ENCODE measurements at places on chromosomes 11 and 22.

DNA sequence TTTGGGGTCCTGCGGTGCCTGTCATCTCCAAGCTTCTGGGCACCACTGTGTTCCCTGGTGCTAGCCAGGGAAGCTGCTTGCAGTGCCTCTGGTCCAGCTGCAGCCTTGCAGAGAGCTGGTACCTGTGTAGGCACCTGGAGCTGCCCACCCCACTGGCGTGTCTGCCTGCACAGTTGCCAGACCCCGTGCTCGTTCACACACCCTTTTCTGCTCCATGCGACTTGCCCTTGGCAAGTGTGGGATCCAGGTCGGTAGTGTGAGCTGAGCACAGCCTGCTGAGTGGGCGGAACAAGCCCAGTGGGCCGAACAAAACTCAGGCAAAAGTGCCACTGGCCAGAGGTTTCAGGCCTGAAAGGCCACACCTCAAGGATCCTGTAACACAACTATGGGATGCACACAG lies 146.5 kb upstream of the MTMR2 start:
- no peak for DNase-seq

DNA sequence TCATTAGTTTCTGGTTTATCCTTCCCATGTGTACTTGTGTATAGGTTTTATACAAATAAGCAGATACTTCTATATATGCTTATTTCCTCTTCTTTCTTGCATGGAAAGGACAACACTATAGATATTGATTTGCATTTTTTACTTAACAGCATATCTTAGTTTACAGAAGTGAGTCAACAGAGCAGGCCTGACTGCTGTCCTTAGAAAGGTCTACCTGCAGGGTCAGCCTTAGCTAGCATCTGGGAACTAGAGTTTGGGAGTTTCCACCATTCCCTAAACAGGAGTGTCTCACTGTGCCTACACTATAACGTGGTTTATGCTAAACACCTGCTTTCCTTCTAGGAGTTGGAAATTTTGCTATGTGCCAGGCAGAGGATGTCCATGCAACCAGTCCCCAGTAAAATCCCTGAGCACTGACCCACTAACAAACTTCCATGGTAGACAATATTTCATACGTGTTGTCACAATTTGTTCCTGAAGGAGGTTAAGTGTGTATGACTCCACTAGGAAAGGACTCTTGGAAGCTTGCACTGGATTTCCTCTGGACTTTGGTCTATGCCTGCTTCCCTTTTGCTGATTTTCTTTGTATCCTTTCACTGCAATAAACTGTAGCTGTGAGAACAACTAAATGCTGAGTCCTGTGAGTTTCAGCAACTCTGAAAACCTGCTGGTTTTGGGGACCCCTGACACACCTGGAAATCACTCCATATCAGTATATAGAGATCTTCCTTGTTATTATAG lies 17.7 kb downstream of the PRR14L start:
- DNase-seq = no peak

GRCh38 chr11:32400670-32401369 lies 34.5 kb downstream of the WT1 start:
- no peak for DNase-seq

- no peak for DNase-seq
Observed at GRCh38 chr11:111573821-111574249, 28.4 kb upstream of the SIK2 start.

DNA sequence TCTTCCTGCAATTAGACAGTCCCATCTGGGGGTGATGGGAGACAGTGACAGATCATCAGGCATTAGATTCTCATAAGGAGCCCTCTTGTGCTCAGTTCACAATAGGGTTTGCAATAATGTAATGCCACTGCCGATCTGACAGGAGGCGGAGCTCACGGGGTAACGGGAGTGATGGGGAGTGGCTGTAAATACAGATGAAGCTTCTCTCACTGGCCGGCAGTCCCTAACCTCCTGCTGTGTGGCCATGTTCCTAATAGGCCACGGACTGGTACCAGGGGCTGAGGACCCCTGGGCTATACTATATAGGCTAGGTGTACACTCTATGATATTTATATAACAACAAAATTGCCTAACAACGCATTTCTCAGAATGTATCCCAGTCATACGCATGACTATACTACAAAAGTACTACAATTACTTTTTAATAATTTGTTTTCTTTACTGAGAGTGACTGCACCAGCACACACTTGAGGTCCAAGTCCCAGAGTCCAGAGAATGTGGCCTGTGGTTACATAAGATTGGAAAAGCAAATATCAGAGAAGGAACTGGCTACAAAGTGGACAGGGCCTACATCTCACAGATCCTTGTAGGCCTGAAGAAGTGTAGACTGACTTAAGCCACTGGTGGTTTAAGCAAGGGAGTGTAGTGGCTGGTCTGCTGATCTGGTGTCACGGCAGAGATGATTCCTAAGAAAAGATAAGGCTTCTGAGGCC lies 200.0 kb downstream of the LARGE1 start:
- DNase-seq = no peak

DNA sequence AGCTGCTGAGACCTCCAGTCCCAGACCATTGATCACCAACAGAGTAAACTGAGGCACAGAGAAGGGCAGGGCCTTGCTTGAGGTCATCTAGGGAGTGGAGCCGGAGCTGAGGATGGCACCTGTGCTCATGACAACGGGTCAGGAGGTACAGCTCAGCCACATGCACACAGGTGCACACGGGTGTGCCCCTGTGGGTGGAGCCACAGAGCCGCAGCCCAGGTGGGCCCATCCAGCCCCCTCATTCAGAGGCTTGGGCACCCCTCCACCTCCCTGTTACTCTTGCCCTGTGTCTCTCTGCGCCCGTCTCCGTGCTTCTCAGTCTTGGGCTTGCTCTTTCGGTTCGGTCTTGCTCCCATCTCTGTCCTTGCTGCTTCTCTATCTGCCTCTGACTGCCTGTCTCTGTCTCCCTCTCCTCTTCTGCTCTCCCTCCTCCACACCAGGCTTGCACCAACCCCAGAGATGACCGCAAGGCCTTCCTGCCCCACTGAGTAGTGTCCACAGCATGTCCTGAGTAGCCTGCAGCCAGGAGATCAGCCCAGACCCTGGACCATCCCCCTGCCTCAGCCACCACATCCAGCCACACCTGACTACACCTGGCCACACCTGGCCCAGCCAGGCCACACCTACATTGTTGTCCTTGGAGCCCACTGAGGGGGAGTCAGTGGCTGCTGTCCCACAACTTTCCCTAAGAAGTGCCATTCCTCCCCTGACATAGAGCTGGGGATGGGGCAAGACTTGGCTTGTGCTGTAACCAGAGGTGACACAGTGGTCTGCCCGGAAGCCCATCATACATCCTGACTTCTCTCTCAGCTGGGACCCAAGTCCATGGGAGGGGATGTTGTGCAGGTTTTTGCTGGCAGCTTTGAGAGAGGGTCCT lies 39.3 kb upstream of the CRYBB3 start:
- no peak for DNase-seq

DNA sequence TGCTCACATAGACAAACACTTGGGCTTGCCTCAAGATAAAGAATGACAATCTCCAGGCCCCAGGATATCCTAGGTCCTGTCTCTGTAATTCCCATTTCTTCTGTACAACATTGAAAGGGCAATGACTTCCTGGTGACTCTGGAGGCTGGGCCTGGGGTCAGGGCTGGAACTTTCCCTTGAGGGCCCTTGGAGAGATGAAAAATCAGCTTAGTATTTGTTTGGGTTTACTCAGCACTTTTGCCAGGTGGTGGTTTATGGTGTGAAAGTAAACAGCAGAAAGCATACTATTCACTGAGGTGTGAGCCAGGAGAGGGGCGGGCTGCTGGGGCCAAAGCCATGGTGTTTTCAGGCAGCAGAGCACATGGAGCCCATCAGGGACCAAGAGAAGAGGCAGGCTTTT lies 214.7 kb upstream of the NARS2 start:
- no peak for DNase-seq

DNA sequence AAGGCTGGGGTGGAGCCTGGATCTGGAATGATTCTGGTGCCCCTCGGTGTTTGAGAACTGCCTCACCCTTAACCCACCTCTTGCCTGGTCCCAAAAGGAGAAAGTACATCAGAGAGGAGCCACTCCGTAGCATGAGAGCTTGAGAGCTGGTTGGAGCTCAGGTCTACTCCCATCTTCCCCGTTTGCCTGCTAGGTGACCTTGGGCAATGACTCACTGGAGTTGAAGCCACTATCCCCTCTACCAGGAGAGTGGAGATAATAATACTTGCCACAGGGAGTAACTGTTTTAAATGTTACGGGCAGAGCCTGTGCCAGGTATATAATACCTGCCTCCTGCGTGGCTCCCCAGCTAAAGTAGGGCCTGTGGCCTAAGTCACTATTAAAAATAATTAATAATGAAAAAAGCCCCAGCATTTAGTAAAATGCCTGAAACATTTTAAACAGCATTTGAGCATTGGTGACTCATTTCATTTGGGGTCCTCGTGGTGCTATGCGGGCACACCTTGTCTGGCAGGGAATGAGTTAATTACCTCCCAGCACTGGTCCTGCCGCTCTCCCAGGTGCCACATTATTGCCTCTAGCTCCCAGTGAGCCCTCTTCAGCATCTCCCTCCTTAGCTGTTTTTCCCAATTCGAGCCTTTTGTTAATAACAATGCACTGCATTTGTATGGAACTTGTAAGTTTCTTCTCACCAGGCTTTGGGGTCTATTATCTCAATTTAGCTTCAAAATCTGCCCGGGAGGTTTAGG lies 22.5 kb downstream of the CYTH4 start:
- DNase-seq = no peak

GRCh38 chr11:35250621-35251020 lies 111.7 kb downstream of the CD44 start:
- DNase-seq = no peak

DNA sequence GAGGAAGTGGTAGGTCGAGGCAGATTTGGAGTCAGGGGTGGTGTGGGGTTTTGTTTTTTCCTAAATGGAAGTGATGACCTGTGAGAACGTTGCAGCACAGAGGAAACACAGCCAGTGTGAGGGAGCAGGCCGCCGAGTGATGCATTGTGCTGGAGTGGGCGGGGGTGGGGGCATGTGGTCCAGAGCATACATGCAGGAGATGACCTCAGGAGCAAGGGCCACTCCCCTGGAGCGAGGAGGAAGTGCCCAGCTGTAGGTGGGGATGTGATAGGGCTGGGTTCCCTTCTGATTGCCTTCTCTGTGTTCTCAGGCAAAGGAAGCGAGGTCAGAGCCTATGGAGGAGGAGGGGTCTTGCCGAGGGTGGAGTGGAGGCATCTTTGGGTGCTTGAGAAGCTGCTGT lies 81.4 kb downstream of the PPP6R3 start:
- DNase-seq = no peak

DNA sequence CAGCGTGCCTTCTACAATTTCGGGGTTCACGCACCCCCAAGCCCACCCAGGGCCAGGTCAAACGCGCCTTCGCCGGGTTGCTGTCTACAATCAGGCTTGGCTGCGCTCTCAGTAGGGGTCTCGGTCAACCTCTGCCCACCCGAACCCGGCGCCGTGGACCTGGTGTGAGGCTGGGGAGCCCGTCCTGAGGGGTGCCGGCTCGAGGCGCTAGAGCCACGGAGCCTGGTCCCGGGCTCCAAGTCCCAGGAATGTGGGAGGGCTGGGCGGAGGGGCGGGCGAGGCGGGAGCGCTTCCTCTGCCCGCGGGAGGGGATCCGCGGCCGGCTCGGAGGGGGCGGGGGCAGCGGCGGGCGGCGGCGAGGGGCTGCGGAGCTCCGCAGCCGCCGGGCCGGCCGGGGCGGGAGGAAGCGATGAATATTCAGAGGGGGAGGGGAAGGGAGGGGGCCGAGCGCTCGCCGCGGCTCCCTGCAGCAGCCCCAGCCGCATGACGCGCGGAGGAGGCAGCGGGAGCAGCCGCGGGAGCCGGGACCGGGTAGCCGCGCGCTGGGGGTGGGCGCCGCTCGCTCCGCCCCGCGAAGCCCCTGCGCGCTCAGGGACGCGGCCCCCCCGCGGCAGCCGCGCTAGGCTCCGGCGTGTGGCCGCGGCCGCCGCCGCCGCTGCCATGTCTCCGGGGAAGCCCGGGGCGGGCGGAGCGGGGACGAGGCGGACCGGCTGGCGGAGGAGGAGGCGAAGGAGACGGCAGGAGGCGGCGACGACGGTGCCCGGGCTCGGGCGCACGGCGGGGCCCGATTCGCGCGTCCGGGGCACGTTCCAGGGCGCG lies at the start of gene PTPRJ:
PTPRJ (plus strand) TSS at position 472 of the 819 bp plus-strand sequence. CDS start 354 bp downstream, outside the sequence.
- DNase-seq = peak; percentile 66

GRCh38 chr22:47160781-47161520 lies 398.5 kb downstream of the TBC1D22A start:
- DNase-seq = no peak

GRCh38 chr11:69053546-69054396 lies 5.0 kb downstream of the TPCN2 start:
- no peak for DNase-seq

GRCh38 chr11:65654375-65655349 lies 8.1 kb downstream of the RELA start:
- no peak for DNase-seq

- DNase-seq = no peak
Observed at GRCh38 chr11:68311160-68312116, 953 bp upstream of the LRP5 start.

- no peak for DNase-seq
Observed at GRCh38 chr22:42273855-42274451, 3.5 kb upstream of the TCF20 start.

DNA sequence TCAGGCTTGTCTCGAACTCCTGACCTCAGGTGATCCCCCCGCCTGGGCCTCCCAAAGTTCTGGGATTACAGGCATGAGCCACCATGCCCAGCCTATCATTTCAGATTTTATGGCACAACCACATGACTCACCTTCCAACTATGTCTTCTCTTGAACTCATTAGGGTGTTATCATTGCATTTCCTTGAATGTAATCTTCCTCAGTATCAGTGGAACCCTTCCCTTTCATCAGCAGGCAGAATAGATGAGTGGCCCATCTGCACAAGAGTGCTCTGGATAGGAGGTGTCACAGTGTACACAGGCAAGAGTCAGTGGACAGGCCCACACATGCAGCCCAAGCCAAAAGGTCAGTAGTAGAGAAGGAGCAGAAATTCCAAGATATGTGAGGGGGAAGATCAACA lies 29.1 kb upstream of the AQP11 start:
- DNase-seq = no peak

DNA sequence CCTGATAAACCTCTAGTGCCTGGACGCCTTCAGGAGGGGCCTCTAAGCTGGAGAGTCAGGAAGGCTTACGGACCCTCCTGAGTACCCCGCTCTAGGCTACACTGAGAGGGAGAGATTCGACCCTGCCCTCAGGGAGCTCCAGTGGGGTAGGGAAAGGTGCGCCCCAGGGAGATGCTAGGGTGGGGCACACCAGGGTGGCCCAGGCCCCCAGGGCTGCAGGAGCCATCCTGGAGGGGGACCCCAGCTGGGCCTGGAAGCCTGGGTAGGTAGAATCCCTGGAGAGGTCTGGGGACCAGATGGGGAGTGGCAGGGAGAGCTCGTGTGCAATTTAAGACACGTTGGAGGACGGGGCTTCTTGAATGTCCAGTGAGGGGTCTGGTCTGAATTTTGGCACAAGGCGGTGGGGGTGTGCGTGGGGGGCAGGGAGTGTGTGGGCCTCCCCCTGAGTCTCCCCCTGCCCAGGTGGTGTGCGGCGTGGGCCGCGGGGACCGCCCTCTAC lies 4.7 kb downstream of the CARNS1 start:
- no peak for DNase-seq

- no peak for DNase-seq
Observed at GRCh38 chr11:78192223-78192719, 3.6 kb downstream of the USP35 start.
